ELF-1 (cell line): ENCODE measurements at places on chromosomes 1 and 21.
A peak's percentile ranks its signal among the peaks of the same experiment; 100 is the strongest.

- peak; percentile 59 for DNase-seq
These were observed 9.0 kb upstream of the SLC25A34 start for GRCh38 chr1:15727021-15727420.

- DNase-seq = no peak
These were observed 23.1 kb upstream of the RAP1A start for GRCh38 chr1:111596499-111596898.

DNA sequence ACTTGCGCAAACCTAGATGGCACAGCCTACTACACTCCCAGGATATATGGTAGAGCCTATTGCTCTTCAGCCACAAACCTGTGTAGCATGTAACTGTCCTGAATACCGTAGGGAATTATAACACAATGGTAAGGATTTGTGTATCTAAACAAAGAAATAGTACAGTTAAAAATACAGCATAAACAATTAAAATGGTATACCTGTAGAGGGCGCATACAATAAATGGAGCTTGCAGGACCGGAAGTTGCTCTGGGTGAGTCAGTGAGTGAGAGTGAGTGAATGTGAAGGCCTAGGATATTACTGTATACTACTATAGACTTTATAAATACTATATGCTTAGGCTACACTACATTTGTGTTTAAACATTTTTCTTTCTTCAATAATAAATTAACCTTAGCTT is 99.3 kb downstream of the PLD5 start:
- no peak for DNase-seq

- no peak for DNase-seq
These were observed 6.0 kb downstream of the DENND1B start for GRCh38 chr1:197769287-197769686.

GRCh38 chr21:35048183-35048601 is 910 bp downstream of the RUNX1 start:
- peak; percentile 35 for DNase-seq

DNA sequence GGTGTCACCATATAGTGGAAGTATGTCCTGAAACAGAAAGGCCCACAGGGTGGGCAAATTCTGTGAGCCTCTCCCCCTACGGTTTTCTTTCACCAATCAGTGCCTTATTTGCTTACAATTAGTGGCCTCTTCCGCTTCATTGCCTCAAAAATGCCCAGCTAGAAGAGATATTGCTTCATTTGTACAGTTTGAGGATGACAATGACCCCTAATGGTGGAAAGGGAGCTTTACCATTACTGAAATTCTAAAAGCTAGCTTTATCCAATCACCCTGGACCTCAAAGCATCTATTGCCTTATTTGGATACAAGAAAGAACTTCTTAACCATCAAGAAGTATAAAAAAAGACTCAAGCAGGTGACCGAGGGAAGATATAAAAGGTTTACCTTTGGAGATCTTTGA is 49.6 kb downstream of the LRRC71 start:
- no peak for DNase-seq

DNA sequence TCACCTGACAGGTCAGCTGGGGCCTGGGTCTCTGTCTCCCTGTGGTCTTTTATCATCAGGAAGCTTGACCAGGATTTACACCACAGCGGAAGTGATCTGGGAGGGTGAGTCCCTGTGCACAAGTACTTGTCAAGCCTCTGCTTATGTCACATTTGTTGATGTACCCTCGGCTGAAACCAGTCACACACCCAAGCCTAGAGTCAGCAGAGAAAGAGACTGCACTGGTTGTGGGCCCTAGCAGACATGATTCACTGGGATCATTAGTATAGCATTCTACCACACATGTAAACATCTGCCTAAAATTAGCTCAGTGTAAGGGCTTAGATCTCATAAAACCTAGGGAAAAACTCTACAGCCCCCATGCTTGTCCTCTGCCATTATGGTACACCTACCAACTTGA is 79.3 kb upstream of the LAMC2 start:
- DNase-seq = no peak

DNA sequence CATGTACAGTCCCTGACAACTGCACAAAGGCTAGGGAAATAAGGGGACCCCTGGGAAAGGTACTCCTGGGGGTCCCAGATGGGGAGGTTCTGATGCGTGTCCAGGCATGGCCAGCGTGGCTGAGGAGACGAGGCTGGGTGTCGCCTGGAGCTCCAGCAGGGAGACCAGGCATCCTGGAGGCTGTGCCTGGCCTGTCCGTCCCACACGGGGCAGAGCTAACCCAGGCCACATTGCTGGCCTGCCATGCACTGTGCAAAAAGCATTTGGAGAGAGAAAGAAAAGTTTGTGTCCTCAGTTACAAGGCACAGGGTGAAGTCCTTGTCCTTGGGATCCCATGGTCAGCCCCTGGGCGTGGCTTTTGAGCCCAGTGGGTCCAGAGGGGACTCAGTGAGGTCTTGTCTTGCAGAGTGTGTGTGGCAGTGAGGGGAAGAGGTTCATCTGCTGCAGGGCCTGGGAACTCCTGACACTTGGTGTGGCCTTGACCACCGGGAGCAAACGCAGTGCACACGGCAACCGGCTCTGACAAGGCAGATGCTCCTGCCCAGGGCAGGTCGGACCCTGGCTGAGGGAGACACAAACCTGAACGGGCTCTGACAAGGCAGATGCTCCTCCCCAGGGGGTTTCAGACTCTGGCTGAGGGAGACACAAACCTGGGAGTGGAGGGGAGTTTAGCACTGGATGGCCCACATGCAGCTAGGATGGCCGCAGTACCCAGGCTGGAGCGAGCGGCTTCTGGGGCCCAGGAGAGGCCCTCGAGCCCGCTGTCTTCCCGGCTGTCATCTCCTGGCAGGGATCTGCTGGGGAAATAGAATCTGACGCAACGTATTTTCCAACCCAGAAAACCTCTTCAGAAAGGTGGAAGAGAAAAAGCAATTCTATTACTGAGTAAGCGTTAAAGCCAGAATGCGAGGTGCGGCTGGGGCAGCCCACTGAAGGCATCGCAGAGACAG is 37.3 kb upstream of the COL18A1 start:
- DNase-seq = no peak
